Natural killer cell (primary cell): ENCODE measurements at places on chromosomes 7 and 10.
A peak's percentile ranks its signal among the peaks of the same experiment; 100 is the strongest.

- DNase-seq = no peak
These were observed 8.3 kb upstream of the CALD1 start for GRCh38 chr7:134771111-134771510.

- no peak for DNase-seq
These were observed 1.5 kb upstream of the HTR7 start for GRCh38 chr10:90859321-90859751.

DNA sequence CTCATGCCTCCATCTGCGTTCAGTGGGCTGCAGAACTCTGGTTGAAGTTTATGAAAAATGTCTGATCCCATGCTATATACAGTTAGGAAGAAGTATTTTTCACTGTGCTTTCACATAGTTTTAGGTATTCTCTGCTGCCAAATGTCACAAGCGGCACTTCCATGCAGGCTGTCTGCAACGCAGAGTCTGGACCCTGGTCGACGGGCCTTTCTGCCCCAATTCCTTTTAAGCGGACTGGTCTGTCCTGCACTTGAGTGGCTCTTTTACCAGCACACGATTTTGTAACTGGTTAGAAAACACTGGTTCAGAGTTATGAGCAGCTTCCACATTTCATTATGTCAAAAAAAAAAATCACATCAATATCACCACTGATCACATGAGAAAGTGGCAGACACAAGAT is 143.0 kb downstream of the DIP2C start:
- no peak for DNase-seq

- no peak for DNase-seq
These were observed 14.0 kb downstream of the NACAD start for GRCh38 chr7:45074528-45075354.

GRCh38 chr7:102095321-102096011 is 191.2 kb upstream of the SH2B2 start:
- DNase-seq = no peak

- DNase-seq = no peak
These were observed at the start of gene MYOF for GRCh38 chr10:93482145-93482834. Gene MYOF, minus strand, starts transcription at chr10:93482334. Its CDS starts 140 bp downstream, at chr10:93482194.

- DNase-seq = no peak
These were observed 77.1 kb downstream of the GRID1 start for GRCh38 chr10:86289577-86289868.

- DNase-seq = no peak
These were observed 39.2 kb upstream of the OTUD1 start for GRCh38 chr10:23399701-23400144.

- no peak for DNase-seq
These were observed 74.2 kb upstream of the ANLN start for GRCh38 chr7:36315309-36315944.

- DNase-seq = no peak
These were observed 202.2 kb downstream of the TCERG1L start for GRCh38 chr10:131109291-131109690.

DNA sequence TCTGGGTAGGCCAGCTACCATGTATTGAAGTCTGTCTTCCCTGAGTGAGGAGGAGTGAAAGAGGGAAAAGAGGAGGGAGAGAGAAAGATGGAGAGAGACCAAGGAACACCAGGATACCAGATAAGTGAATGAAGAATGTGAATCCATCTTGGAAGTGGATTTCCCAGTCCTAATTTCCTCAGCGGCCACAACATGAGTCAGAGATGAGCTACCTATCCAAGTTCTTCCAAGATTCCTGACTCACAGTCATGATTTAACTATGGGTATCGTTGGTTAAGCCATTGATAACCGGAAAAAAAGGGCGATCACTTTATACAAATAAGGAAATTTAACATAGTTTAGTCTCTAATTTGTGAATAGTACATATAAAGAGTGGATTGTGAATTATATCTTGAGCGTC is 561.8 kb downstream of the ATRNL1 start:
- DNase-seq = no peak

GRCh38 chr10:34134602-34135001 is 680.5 kb downstream of the PARD3 start:
- no peak for DNase-seq

GRCh38 chr7:138228769-138229168 is 152.5 kb downstream of the AKR1D1 start:
- no peak for DNase-seq

DNA sequence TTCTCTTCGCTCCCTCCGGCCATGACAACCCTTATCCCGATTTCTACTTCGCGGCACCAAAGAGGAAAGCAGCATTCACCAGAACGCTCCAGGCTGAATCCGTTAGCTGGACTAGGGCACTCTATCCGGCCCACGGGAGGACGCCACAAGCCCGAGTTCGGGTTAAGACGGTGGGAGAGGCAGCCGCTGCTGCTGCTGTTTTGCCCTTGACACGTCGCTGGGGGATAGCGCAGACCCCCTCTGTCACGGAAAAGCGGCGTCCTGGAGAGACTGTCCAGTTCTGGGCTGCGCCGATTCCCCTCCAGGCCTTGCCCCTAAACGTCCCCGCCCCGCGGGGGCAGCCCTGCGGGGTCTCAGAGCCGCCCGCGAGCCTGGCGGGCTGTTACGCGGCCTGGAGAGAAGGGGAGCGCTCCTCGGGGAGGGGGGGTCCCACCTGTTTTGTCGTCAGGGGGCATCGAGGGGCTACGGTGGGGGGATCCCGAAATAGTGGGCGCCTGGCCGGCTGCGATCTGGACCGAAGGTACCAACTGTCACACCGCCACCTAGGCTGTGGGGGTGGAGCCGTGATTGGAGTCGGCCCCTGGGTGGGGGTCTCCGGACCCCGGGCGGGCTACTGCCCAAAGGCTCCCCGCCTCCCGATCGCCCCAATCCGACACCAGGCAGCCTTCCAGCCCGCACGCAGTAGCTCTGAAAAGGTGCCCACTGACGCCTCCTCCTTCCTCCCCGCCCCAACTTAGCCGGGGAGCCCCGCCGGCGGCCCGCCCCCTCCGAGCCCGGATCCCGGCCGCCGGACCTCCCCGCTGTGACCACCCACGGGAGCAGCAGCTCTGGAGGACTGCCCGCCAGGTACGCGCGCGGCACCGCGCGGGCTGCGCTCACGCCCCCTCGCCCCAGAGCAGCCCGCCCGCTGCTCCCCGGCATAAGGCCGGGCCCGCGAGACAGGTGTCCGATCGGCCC is 772 bp downstream of the SGMS1 start:
- DNase-seq = peak; percentile 41
